LNCaP clone FGC (cell line): ENCODE measurements at places on chromosomes 16 and 17.
A peak's percentile ranks its signal among the peaks of the same experiment; 100 is the strongest.

DNA sequence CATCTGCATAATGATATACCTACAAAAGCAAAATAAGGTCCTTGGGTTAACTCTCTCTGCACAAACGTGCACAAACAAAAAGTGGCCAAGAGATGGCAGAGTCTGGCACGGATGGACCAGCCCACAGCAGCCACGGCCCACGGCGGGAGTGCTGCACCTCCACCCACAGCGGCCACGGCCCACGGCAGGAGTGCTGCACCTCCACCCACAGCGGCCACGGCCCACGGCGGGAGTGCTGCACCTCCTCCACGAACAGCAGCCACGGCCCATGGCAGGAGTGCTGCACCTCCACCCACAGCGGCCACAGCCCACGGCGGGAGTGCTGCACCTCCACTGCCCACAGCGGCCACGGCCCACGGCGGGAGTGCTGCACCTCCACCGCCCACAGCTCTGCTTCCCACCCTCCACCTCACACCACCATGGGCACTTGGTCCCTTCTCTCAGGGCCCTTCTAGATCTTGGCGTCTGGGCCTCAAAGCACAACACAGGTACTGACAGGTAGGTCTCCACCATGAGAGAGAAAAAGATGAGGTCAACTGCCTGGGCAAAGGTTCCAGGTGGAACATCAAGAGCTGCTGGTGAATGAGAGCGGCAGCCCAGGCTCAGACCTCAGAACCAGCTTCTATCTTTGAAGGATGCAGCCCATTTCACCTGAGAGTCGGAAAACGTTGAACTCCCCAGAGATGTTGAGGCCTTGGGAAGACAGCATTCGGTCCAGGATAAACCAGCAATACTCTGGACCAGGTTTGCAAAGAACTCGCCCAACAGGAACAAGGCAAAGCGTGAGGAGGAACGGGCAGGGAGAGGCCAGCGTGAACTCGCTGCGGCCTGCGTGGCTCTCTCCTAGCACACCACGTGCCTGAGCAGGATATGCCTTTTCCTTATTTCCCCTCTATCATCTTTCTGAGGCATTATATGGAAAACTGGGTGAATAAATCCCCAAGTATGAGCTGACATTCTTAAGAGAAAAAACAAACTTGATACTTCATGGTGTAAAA lies 124.5 kb downstream of the ZNF778 start:
- DNase-seq = no peak

- DNase-seq = no peak
Observed at GRCh38 chr16:88118376-88118775, 167.1 kb downstream of the BANP start.

DNA sequence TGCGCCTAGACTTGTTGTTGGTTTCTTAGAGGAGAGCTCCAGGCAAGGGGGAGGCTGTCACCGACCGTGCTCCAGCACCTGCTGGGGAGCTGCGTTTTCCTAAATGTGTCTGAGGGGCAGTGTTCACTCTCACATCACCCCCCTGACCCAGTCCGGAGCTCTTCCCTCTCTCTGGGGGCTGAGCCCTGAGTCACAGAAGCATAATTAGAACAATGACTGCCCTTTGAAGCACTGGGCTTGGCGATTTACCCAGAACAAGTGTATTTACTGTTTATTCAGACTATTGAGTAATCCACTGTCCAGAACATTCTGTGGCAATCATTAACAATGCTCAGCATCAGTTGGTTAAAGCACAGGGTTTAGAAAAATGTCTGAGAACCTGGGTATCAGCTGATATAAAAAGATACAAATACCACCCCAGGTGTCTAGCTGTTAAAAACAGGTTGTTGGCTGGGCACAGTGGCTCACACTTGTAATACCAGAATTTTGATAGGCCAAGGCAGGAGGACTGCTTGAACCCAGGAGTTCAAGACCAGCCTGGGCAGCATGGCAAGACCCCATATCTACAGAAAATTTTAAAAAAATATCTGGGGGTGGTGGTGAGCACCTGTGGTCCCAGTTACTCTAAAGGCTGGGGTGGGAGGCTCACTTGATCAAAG lies 8.1 kb downstream of the CES4A start:
- DNase-seq = peak; percentile 34

GRCh38 chr16:4745274-4745569 lies 10.9 kb downstream of the DNAAF8 start:
- DNase-seq = no peak

GRCh38 chr17:77429969-77430752 lies 289.4 kb downstream of the SEC14L1 start:
- DNase-seq = no peak

DNA sequence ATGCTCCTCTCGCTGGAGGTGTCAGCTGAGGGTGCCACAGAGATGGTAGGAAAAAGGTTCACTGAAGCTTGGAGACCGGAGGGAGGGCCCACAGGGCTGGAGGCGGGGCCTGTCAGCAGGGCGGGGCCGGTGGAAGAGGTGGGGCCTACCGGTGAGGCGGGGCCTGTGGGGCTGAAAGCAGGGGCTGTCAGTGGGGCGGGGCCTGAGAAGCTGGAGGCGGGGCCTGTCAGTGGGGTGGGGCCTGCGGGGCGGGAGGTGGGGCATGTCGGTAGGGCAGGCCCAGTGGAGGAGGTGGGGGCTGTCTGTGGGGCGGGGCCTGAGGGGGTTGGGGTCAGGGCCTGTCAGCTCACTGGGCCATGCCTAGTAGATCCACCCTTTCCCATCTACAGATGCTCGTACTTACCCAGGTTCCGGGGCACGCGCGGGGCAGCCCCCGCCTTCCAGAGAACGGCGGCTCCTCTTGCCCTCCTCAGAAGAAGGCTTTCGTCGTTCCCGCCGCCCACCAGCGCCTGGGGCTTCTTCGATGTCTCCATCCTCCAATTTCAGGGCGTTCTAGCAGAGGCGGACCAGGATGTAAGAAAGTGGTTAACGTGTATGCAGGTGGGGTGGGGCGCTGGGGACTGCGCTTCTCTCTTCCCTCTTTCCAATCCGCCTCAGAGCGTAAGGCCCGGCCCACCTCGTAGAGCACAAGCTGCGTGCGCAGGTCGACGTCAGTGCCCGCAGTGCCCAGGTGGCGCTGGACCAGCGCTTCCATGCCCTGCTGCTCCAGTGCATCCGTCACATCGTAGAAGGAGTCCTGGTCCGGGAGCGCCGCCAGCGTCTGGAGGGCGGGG lies 9.8 kb downstream of the TMEM208 start:
- DNase-seq = no peak

GRCh38 chr17:77315551-77316190 lies 174.9 kb downstream of the SEC14L1 start:
- no peak for DNase-seq

- no peak for DNase-seq
Observed at GRCh38 chr16:23567602-23568001, 10.1 kb downstream of the UBFD1 start.

DNA sequence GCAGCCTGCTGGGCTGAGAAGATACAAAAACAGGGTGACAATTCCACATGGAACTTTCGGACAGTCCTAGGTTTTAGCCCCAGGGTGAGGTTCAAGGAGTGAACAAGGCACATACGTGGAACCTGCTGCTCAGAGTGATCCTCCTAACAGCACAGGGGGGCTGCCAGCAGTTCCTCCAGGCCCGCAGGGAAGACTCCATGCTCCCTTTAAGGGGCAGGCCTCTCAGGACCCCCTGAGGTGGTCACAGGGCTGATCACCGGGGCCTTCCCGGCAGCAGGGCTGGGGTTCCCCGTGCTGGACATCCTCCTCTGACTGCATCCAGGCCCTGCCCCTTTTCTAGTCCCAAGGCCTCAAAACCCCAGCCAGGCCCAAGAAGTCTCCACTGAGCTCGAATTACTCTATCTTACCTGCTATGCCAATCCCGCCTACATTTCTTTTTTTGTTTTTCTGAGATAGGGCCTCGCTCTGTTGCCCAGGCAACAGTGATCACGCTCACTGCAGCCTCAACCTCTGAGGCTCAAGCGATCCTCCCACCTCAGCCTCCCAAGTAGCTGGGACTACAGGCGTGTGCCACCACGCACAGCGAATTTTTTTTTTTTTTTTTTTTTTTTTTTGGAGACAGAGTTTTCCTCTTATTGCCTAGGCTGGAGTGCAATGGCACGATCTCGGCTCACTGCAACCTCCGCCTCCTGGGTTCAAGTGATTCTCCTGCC lies 10.4 kb downstream of the CANT1 start:
- no peak for DNase-seq

DNA sequence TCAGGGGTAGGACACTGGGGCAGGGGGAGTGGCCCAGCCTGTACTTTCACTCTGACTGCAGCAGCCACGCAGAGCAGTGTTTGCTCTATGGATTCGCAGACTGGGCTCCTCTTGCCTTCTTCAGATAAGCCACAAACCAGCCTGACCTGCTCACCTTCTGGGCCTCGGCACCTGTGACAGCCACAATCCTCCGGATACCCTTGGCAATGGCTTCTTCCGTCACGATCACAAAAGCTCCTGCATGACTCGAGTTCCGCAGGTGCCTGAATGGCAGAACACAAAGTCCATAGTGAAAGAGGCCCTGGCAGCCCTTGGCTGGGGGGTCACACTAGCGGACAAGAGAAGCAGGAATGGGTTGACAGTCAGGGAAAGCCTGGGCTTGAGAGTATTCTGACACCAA lies 3.8 kb upstream of the EXOSC6 start:
- no peak for DNase-seq

GRCh38 chr17:64418506-64419339 lies 28.1 kb upstream of the PECAM1 start:
- peak; percentile 38 for DNase-seq

GRCh38 chr17:48517478-48517877 lies 13.3 kb downstream of the HOXB1 start:
- no peak for DNase-seq

DNA sequence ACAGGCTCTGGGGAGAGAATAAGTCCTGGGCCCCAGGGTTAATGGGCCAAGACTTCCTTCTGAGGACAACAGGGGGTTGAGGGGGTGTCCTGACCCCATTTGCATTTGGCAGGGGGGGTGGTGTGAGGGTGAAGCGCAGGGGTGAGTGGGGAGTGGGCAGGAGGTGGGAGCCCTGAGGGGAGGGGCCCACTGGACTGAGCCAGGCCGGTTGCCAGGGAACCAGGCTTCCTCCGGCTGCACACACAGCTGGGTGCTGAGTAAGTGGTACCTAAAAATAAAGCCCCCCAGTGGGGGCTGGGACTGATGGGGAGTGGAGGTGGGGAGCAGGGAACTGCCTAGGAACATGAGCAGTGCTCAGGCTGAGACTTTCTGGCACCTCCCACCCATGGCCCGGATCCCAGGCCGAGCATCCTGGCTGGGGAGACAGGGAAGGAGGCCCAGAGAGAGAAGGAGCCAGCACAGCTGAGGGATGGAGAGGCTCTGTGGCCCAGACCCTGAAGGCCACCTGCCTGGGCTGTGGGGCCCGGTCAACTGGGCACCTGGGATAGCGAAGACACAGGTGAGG lies 7.5 kb upstream of the RASD1 start:
- DNase-seq = no peak

DNA sequence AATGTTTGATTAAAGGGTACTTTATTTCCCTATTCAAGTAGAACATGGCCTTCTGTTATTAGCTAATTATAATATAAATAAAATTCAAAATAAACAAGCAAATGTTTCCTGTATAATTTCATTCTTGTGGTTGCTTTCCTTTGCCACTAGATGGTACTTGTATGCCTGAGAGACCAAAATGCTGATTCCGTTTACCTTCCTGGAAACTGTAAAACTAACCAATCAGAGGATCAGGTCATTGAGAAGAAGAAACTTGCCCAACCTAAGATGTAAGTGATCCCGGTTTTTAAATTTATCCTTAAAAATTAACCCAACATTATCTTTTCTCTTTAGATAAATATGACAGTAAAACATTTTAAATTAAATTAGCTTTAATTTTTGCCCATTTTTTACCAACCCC lies 8.1 kb upstream of the ABCA5 start:
- peak; percentile 68 for DNase-seq

DNA sequence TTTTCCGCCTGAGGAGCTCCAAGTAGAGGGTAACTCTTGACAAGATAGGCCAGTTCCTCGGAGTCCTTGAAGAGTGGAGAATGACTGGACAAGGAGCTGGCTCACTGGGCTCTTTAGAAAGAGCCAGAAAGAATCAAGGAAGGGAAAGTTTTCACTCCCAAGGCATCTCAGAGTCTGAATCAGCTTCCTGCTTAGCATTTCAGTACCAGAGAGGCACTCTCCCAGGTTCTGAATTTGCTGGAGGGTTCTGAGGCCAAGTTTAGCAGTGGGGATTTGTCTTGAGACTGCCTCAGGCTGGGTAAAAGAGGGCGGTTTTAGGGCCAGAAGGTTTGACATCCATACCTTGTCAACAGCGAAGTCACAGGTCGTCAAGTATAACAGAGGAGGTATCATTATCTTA lies 25.5 kb downstream of the GP2 start:
- no peak for DNase-seq

GRCh38 chr17:55846745-55847144 lies 95.9 kb downstream of the PCTP start:
- DNase-seq = no peak
